ENCODE measurements at places on chromosomes 3 and 15.

- no peak for DNase-seq
Measured at GRCh38 chr3:81164806-81165205, 596.6 kb downstream of the GBE1 start.

- DNase-seq, result peak; percentile 26
Measured at GRCh38 chr15:37015451-37015850, 84.9 kb downstream of the MEIS2 start.

DNA sequence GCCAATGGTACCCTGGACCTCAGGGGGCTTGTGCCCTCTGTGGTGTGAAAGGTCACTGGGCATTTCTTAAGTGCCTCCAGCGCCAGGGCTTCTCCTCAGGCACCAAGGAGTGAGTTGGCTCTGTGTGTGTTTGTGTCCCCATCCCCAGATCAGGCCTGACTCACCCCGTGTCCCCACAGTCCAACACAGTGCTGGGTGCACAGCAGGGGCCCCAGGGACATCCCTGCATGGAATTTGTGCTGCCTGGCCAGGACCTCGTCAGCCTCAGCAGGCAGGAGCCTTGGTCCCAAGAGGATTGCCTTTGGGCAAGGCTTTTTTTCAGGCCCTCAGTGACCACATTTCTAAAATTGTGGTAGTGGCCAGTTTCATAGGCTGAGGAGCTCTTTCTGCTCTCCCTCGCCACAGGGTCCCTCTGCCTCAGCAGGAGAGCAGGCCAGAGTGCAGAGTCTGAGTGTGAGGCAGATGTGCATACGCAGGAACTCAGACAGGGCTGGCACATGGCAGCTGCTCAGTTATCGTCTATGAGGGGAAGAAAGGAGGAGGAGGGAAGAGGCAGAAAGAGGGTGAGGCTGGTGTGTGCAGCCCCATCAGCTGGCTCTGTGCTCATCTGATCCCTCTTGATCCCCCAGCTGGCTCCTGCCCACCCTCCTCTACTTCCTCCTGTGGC lies 215.6 kb downstream of the RPLP1 start:
- no peak for DNase-seq

- DNase-seq, result peak; percentile 27
Measured at GRCh38 chr3:144259267-144259666, 287.6 kb downstream of the DIPK2A start.

DNA sequence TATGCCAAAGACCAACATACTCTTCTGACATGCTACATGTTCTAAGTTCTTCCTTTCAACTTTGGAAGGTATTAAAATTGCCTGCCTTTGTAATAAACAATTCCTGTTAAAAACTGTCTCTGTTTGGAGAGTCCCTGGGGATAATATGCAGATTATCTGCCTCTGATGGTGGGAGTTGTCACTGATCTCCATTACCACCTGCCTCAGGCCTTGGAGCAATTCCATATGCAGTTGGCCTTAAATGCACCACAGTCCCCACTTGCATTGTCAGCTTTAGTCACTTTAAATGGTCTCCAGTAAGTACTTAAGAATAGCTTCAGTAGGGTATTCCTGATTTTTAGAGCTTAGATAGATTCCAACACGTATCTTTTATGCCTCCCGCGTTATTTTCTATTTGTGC lies 121.1 kb upstream of the GOLIM4 start:
- DNase-seq, result no peak

DNA sequence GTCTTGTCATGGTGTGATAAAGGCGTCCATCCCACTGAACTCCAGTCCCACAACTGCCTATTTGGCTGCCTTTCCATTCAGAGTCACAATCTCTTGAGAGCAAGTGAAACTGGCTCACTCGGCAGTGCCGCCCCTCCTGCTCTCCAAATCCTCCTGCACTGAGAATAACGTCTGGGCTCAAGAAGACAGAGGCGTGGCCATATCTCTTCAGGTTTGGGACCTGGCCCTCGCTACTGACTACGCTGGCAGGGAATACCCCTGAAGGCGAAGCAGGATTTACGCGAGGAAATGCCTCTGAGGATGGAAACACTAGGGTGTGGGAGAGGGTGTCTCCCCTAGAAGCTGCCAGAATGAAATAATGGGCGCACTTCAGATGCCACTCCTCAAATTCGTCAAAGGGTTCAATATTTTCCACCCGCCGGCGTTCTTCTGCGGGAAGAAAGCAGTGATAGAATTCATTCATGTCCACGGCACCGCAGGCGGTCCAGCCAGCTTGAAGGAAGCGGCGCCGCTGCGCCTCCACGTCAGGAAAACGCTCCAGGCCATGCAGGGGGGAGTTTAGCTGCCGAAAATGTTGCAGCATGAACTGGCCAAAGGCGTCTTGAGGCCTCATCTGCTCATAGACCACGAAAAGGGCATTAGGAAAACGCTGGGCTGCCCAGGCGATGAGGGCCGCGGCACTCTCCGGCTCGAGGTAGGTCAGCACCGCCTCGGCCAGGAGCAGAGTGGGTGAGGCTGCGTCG lies 985 bp downstream of the LCMT2 start:
- no peak for DNase-seq

GRCh38 chr3:37737134-37737533 lies 124.5 kb upstream of the CTDSPL start:
- no peak for DNase-seq

DNA sequence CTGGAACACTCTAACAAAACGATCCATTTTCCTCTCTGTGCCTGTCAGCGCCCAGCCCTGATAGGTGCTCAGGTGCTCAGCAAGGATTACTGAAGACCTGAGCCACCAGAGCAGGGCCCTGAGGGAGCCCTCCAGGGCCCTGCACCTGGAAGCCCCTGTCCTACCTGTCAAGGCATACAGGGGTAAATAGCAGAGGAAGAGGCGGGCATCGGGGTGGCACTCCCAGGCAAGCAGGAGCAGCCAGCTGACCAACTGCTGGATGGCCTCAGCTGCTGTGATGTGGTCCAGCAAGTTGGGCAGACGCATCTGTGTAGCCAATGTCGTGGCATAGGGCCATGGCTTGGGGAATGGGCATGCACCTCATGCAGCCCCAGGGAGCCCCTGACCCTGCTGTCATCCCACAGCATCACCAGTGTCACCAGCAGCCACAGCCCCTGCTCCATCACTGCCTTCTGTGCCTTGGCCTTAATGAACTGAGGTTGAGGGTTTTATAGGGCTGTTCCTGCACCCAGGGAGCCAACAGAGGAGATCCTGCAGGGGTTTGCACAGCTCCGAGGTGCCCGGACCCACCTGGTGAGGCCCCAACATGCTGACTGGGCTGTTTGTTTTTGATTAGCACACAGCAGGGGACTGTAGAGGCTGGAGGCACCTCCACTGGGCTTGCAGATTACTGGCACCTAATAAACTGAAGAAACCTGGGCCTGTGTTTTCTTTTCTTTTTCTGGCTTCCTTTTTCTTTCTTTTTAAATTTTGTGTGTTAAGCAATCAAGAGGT lies 7.9 kb upstream of the WDR6 start:
- no peak for DNase-seq

DNA sequence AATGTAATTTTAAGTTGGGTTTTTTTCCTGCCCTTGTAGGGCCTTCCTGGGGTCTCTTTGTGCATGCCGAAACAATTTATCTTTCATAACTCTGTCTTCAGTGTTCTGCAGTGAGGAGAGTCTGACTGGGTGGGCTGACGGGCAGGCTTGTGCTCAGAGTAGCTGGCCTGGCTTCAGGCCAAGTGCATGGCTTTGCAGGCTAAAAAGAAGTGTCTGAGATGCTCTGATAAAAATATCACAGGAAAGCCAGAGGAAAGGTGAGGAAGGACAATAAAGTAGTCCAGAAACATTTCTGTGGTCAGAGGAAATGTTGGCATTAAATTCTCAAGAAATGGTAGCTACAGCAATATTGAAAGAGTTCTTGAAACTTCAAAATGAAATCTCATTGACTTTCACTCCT lies 25.5 kb downstream of the ST3GAL6 start:
- no peak for DNase-seq

GRCh38 chr3:112546216-112546759 lies 15.5 kb downstream of the ATG3 start:
- DNase-seq, result no peak

GRCh38 chr15:52557274-52557641 lies 11.6 kb downstream of the ARPP19 start:
- DNase-seq, result no peak

- peak; percentile 37 for DNase-seq
Measured at GRCh38 chr15:81296673-81297072, 27.3 kb downstream of the STARD5 start.

- DNase-seq, result no peak
Measured at GRCh38 chr15:92638709-92639365, 16.7 kb downstream of the FAM174B start.

- DNase-seq, result peak; percentile 95
Measured at GRCh38 chr15:49155110-49155833, at the start of gene COPS2. Gene COPS2, minus strand, starts transcription at chr15:49155599. Its CDS starts 21 bp downstream, at chr15:49155578.

GRCh38 chr3:115652738-115653137 lies 29.4 kb downstream of the GAP43 start:
- DNase-seq, result no peak

GRCh38 chr15:74383286-74383685 lies 15.8 kb upstream of the CYP11A1 start:
- DNase-seq, result no peak

- no peak for DNase-seq
Measured at GRCh38 chr3:183349421-183350157, 78.8 kb downstream of the MCF2L2 start.

DNA sequence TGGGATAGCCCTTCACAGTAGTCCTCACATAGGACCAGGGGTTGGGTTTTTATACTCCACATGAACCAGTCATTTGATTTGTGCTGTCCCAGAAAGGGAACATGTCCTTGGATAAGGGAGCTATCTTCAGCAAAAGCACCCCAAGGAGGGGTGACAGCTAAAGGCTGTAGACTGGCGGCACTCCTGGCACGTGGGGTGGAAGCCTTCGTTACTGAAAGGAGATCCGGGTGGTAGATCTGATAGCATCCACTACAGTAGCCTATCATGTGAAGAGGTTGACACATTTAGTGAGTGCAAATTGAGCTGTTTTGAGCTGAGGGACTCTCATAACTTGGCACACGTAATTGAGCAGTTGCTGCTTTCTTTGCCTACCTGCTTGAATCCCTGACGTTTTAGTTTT lies 588.8 kb upstream of the GOLIM4 start:
- no peak for DNase-seq

DNA sequence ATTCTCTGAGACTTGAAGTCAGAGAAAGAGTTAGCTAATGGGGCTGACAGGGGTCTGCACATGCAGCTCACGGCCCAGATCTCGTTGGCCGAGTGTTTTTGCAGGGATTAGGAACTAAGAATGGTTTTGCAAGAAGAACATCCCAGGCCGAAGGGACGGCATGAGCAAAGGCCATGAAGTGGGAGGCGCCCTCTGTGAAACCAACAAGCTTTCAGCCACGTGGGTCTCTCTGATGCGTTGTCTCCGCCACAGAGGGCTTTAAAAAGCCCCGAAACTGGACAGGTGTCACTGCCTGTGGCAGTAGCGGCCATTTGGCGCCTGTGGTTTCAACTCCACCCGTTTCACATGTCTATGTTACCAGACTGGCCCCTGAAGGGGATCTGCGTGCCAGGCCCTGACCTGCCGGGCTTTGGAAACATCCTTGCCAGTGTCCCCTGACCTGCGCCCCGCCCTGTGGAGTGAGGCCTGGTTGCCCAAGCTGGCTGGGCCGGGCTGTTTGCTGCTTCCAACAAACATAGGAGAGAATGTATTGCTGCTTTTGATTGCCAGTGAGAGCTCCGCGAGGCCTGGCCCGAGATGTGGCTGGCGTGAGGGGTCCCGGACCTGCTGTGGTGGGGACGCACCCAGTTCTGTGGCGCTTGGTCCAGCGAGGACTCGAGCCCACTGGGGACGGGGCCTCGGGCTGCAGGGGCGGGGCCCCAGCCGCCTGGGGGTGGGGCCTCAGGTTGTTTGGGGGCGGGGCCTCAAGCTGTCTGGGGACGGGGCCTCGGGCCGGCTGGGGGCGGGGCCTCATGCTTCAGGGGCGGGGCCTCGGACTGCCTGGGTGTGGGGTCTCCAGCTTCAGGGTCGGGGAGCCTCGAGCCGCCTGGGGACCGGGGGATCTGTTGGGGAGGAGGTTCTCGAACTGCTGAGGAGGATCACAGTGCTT lies 30.4 kb downstream of the GOLGA6L2 start:
- no peak for DNase-seq

DNA sequence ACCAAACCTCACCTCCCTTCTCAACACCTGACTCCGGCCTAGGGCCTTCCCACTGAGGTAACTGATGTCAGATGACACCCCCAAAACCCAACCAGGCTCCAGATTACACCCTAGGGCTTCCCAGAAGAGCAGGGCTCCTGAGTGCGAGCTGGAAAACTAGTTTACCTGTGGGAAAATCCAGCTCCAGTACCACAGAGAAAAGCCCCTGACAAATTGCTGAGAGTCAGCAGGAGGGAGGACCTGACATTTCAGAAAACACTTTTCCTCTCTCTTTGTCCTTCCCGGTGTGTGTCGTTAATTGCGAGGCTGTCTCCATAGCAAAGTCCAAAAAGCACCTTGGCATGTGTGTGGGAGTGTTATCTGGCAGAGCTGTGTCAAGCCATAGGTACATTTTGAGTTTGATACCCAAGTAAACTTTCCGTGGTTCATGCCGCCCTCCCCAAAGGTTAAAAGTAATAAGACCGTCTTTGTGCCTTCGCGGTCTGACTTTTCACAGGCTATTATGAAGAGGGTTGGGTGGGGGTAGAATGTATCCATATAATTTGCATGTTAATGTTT lies 79.8 kb upstream of the FNDC3B start:
- no peak for DNase-seq

- DNase-seq, result no peak
Measured at GRCh38 chr15:62953021-62953420, 89.5 kb upstream of the TPM1 start.

DNA sequence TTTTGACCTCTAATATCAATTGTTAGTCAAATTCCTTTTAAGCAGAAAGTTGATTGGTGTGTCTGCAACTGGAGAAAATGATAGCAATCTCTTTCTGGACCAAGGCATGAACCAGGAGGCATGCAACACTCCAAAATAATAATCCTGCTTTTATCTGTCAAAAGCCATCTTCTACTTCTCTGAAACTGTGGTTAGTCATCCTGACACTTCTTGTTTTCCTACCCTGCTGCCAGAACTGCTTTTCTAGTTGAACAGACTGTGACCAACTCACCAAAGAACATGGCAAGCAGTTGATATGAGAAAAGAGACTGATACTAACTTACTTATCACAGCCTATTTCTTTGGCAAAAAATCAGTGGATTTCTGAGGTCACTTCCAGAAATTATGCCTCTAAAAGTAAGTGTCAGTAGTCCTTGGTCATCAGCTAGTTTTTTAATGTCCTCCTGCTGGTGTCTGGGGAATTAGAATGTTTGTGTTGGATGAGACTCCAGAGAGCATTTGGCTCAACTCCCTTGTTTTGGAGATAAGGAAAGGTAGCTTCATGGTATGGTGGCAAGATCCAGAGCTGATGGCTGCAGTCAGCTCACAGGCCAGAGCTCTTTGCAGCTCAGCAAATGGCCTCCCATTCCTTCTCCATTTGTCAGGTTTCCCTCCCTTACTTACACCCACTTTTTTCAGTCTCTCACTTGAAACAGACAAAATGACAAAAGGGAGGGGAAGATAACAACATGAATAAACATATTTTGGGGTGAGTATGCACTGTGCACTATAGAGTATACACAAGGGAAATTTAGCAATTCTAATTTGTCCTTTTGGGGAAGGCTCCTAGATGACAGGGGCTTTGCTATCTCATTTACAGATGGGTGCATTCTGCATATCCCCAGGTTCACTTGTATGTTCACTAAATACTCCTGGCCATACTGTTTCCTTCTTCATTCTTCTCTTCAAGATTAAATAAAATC lies 7.0 kb downstream of the CRYGS start:
- DNase-seq, result no peak

- DNase-seq, result peak; percentile 16
Measured at GRCh38 chr3:169966951-169967915, 626 bp downstream of the SEC62 start.
